ENCODE measurements at places on chromosomes 6 and 20. TPM values are rescaled to one million over a fixed set of nuclear protein-coding genes. Genes with fewer than 3 reads are reported as not detected.

Gene CTAGE9
- not detected for total RNA-seq

Gene ANKRD66
- not detected for total RNA-seq

Gene FOXP4
- total RNA-seq, result 16.2 TPM

Gene HLA-DQB2
- total RNA-seq, result 3.5 TPM

Gene IL17A
- not detected for total RNA-seq

Gene SERPINB6
- 185 TPM for total RNA-seq

Gene PAK5
- total RNA-seq, result not detected

Gene SFTA2
- total RNA-seq, result not detected

Gene GABRR1
- not detected for total RNA-seq

Gene MPC1
- 56.1 TPM for total RNA-seq

Gene PTPRT
- not detected for total RNA-seq

Gene B3GAT2
- total RNA-seq, result not detected

Gene PKHD1
- total RNA-seq, result 0.22 TPM

Gene FOXA2
- total RNA-seq, result 0.60 TPM

Gene PTP4A1
- total RNA-seq, result 19.0 TPM

Gene EDN3
- total RNA-seq, result not detected

Gene WFDC10B
- 0.84 TPM for total RNA-seq

Gene CALHM5
- 5.7 TPM for total RNA-seq

Gene PBOV1
- not detected for total RNA-seq

Gene BPI
- not detected for total RNA-seq

Gene CRISP3
- total RNA-seq, result not detected

Gene DCBLD1
- total RNA-seq, result 10.5 TPM

Gene MRPS10
- 24.7 TPM for total RNA-seq

Gene KPNA5
- total RNA-seq, result 21.0 TPM

Gene CNKSR3
- total RNA-seq, result 11.9 TPM

Gene WFDC5
- not detected for total RNA-seq

Gene BCAS1
- 34.8 TPM for total RNA-seq

Gene SEL1L2
- not detected for total RNA-seq

Gene ULBP3
- total RNA-seq, result not detected

Gene SLC44A4
- 0.59 TPM for total RNA-seq

Gene COL21A1
- total RNA-seq, result 26.9 TPM

Gene LPA
- 0.22 TPM for total RNA-seq

Gene SLC17A3
- not detected for total RNA-seq

Gene C20orf141
- total RNA-seq, result not detected

Gene GSTA1
- not detected for total RNA-seq

Gene TRIM10
- total RNA-seq, result not detected

Gene CST4
- not detected for total RNA-seq

Gene SGK1
- total RNA-seq, result 127 TPM

Gene EYS
- 0.39 TPM for total RNA-seq

Gene MOCS1
- 67.1 TPM for total RNA-seq

Gene MOG
- not detected for total RNA-seq

Gene BMP7
- total RNA-seq, result 11.7 TPM
